ENCODE measurements at places on chromosomes 5 and 9.

- no peak for DNase-seq
These were observed 402.7 kb downstream of the SPOCK1 start for GRCh38 chr5:137096149-137097103.

DNA sequence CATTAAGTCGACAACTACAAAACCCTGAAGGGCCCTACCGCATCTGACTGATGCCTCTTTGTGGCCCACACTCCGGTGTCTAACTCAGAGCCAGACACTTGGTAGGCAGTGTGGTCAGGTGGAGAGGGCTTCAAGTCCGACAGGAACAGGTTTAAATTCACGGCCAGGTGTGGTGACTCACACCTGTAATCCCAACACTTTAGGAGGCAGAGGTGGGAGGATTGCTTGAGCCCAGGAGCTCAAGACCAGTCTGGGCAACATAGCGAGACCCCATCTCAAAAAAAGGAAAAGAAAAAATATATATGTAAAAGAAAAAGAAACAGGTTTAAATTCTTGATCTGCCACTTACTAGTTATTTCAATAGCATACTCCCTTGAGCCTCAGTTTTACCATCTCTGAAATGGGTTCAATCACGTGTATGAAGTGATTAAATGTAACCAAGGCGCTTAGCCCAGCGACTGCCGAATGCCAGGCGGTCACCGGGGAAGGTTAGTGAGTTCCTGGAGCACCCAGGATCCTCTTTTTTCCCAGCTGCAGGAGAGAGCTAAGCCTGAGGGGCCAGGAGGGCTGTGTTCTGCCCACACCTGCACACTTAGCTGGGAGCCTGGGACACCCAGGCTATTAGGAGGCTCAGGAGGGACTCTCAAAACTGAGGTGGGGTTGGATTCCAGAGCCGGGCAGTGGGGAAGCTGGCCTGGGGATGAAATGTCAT, 943 bp downstream of the CLTB start:
- DNase-seq = no peak

GRCh38 chr9:68637020-68637419, 68.0 kb upstream of the PIP5K1B start:
- no peak for DNase-seq

GRCh38 chr5:61141801-61142200, 20.5 kb downstream of the SMIM15 start:
- DNase-seq = no peak

- peak; percentile 32 for DNase-seq
These were observed 146.4 kb downstream of the HACD4 start for GRCh38 chr9:20884985-20885593.
